ENCODE measurements at places on chromosomes 4 and X.

- DNase-seq: no peak
These were observed 76.4 kb upstream of the DCLK2 start for GRCh38 chr4:150001815-150002214.

DNA sequence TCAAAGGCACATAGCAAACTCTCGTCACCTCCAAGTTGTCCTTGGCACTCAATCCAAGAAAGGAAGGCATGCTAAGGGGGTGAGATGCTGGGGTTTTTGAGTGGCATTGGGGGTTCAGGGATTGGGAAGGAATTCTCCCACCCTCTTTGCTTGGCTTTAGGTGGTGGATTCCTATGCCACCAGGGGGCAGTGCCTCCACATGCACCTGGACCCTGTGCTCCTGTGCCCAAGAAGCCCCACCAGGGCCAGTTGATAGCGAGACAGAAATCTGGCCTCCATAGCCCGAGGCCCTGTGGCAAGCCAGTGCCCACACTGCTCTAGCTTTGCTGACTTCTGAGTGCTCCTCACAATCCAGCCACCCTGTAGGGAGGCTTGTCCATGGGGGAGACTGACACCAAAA is 2.0 kb upstream of the FATE1 start:
- DNase-seq: no peak

DNA sequence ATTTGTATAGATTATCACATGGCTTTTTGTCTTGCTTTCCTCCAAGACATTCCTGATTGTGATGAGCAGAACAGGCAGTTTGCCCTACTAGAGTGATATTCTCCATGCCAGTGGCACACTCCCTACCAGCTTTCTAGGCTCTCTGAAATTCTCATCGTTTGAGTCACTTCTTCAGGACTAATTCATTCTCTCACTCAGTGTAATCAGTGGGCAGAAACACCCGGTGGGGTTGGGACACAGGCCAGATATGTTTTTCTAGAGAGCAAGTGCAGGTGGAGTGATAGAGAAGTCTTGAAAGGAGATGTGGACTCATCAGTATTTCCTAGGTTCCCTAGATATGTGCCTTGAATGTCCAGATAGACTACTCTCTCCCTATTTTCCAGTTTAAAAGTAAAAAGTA is 13.1 kb downstream of the RAB33A start:
- no peak for DNase-seq

- no peak for DNase-seq
These were observed 155.1 kb downstream of the ZNF518B start for GRCh38 chr4:10302096-10302495.

DNA sequence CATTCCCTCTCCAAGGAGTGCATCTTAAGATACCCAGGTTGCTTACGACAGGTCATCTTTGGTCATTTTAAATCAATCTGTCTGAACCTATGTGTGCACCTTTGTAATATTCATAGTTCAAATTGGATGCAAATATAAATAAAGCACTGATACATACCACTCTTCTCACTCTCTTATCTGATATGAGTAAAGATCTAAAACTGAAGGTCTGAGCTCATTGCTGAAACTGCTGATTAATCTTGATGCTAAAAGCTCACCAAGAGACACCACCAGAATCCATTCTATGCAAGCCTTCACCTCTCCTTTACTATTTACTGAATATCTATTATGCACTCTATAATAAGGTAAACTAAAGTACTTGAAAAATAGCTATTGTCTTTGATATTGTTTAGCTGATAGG is 16.6 kb downstream of the HSD17B13 start:
- DNase-seq: no peak
